Activated naive CD4-positive, alpha-beta T cell treated with anti-CD3 and anti-CD28 coated beads for 36 hours (primary cell): ENCODE measurements at places on chromosomes 2 and 18.

DNA sequence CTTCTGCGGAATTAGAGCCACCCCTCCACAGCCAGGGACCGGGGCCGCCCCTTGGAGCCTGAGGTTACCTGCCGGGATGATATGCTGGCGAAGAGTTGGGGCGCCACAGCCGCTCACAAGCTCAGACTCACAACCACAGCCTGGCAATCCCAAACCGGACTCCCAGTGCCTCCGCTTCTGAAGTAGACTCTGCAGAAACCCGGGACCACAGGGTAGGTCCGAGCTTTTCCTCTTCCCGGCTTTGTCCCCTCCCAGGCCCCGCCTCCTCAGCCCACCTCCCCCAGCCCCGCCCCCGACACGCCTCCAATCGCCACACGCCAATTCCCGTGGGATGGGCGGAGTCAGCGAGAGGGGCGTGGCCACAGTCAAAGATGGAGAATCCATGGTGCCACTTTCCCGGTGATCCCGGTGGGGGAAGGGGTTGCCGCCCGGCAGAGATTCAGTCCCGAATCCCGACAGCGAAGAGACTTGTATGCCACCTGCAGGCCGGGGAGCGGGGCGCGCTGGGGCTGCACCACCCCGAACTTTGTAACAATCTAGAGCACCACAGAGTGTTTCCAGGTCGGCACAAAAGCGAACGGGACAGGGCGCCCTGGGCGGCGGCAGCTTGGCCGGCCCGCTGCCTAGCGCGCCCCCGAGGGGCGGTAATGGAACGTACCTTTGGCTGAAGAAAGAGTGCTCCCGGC, at the start of gene IDH1:
TSS of gene IDH1 (minus strand) at position 201 of the 686 bp plus-strand sequence. CDS start 3,520 bp downstream, outside the sequence.
- peak; percentile 96 for DNase-seq
- H3K27me3 ChIP-seq, result no peaks in the 10 kb centered on the region
- H3K4me3 ChIP-seq, result peak within 1 kb of the TSS; percentile 86
- H3K27ac ChIP-seq, result peak within 1 kb of the TSS; percentile 55
- H3K4me1 ChIP-seq, result peaks cover 18% of the 10 kb centered on the region

DNA sequence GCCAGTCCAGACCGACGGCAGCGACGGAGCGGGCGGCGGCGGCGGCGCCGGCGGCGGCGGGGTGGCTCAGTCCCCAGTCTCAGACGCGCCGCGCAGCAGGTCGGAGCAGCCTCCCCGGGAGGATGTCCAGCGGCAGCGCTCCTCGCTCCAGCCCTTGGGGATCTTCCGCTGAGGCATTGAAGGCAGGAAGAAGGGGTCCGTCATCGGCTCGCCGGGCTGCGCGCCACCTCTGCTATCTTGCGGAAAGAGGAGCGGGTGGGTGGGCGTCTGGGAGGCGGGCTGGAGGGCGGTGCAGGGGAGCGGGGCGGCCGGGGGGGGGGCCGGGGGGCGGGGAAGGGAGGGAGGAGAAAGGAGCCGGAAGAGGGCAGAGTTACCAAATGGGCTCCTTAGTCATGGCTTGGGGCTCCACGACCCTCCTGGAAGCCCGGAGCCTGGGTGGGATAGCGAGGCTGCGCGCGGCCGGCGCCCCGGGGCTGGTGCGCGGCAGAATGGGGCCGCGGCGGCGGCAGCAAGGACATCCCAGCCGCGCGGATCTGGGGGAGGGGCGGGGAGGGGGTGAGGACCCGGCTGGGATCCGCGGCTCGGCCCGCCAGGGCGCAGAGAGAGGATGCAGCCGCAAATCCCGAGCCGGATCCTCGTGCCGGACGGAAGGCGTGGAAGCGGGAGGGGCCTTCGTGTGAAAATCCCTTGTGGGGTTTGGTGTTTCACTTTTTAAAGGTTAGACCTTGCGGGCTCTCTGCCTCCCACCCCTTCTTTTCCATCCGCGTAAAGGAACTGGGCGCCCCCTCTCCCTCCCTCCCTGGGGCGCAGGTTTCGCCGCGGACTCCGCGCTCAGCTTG, at the start of gene NETO1:
TSS of gene NETO1 (minus strand) at position 242 of the 839 bp plus-strand sequence. CDS start 696 bp downstream, outside the sequence.
- no peaks in the 10 kb centered on the region for H3K36me3 ChIP-seq
- no peak within 1 kb of the TSS for H3K4me3 ChIP-seq
- H3K27me3 ChIP-seq, result peaks cover 32% of the 10 kb centered on the region
- DNase-seq, result no peak

GRCh38 chr2:99066075-99066958, 75.2 kb upstream of the C2orf15 start:
- peak; percentile 65 for DNase-seq
- H3K36me3 ChIP-seq, result no peaks in the 10 kb centered on the region
- H3K27me3 ChIP-seq, result no peaks in the 10 kb centered on the region
- no peak overlapping the region for H3K4me3 ChIP-seq
- no peak overlapping the region for H3K27ac ChIP-seq
- peaks cover 4% of the 10 kb centered on the region for H3K4me1 ChIP-seq

DNA sequence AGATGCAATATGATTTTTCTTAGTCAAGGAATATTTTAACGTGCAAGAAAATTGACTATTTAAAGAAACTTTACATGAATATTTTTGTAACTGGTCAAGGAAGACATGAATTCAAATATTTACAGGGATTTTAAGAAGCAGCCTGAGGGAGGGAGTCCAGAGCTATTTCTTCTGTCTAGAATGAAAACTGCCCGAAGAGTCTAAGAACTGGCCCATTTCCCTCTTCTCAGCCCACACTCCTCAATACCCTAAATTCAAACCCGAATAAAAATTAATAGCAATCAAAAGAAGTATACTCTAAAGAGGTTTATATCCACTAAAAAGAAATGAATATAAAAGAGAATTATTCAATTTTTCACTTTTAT, 6.5 kb upstream of the NDUFV2 start:
- no peaks in the 10 kb centered on the region for H3K27me3 ChIP-seq
- H3K4me3 ChIP-seq, result peak overlapping the region; percentile 57
- peak overlapping the region; percentile 96 for H3K27ac ChIP-seq
- no peak for DNase-seq

DNA sequence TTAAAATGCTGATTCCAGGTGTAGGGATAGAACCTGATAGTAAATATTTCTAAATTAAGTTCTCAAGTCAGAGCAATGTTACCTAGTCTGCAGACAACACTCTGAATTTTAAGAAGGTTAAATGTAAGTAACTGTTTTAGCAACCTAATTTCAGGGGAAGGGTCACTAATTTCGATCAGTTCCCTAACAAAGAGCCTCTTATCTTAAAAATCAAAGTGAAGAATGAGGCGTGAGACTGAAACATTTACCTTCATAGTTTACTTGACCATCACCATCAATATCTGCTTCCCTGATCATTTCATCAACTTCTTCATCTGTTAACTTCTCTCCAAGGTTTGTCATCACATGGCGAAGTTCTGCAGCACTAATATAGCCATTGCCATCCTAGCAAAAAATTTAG, 6.4 kb upstream of the STPG4 start:
- H3K27ac ChIP-seq, result no peak overlapping the region
- no peak for DNase-seq
- peaks cover 53% of the 10 kb centered on the region for H3K36me3 ChIP-seq
- H3K4me3 ChIP-seq, result no peak overlapping the region
